SW480 (cell line): ENCODE measurements at places on chromosomes 6 and 20.
A peak's percentile ranks its signal among the peaks of the same experiment; 100 is the strongest.

- DNase-seq, result no peak
These were observed 122.8 kb upstream of the MAFB start for GRCh38 chr20:40811660-40812414.

DNA sequence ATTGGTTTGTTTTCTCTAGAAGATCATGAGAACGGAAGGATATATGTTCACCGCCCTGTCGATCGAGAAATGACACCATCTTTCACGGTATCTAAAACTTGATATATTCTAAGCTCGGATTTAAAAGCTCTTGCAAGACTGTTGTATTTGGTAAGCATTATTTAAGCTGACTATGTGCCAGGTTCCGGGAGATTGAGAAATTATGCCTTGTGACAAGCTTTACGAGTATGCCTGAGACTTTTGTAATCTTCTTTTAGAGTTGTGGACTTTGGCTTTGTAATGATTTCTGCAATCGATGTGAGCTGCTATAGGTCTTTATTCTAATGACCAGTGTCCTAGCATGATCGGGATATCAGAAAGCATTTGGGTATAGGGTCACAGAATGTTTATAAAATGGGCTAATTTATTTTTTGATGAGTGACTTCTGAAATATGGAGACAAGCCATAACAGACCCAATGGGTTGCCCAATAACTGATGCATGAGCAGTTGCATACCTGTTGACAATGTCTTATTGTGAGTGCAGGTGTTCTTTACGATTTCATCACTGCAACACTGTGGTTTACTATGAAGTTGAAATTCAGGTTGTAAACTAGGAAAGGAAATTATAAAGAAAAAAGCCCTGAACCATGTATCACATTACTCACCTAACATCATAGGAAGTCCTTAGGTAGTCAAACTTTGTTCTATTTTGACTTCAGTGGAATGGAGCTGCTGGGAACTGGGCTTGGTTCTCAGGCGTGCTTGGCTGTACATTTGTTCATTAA, 14.0 kb downstream of the CDH26 start:
- peak; percentile 55 for DNase-seq

DNA sequence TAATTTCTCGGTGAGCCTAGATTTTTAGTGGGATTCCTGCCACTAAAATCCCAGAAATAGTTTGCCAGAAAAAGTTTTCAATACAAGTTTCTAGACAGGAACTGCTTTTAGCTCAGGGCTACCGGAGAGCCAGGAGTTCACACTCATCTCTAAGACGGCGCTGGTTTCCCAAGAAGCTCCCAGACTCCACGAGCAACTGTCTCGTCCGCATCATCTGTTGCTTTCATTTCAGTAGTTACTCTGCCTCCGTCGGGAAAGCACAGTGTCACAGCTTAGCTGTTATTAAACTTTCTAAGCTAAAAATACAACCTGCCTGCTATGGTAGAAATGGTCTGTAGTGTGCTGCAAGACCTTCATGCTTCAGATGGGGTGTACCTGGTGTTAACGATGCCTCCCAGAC, 197.3 kb upstream of the SNX9 start:
- DNase-seq, result no peak

GRCh38 chr6:25991785-25992412, 29.3 kb downstream of the TRIM38 start:
- DNase-seq, result peak; percentile 67
